ENCODE measurements at places on chromosomes 6 and 20.

- peak; percentile 45 for DNase-seq
Measured at GRCh38 chr6:52020945-52021570, 66.4 kb downstream of the PKHD1 start.

DNA sequence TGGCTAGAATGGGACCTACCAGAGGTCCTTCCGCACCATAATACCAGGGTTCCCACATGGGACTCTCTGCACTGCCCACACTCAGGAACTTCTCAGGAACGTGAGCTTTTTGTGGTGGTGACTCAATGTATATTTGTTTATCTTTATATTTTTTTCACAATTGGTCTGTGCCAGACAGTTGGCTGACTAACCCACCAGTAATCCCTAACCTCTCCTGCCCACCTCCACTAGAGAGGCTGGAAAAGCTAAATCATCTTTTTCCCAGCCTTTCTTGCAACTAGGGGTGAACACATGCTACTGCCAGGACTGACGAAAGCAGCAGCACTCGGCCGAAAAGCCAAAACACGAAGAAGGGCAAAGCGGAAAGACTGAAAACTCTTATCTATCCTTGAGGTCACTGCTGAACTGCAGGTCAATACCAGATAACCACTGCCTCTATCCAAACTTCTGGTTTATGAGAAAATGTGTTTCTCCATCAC is 112.9 kb downstream of the TRERF1 start:
- DNase-seq: no peak

- peak; percentile 8 for DNase-seq
Measured at GRCh38 chr20:2130683-2131082, 29.1 kb downstream of the STK35 start.

GRCh38 chr6:154613137-154613676 is 102.7 kb upstream of the CNKSR3 start:
- DNase-seq: no peak

DNA sequence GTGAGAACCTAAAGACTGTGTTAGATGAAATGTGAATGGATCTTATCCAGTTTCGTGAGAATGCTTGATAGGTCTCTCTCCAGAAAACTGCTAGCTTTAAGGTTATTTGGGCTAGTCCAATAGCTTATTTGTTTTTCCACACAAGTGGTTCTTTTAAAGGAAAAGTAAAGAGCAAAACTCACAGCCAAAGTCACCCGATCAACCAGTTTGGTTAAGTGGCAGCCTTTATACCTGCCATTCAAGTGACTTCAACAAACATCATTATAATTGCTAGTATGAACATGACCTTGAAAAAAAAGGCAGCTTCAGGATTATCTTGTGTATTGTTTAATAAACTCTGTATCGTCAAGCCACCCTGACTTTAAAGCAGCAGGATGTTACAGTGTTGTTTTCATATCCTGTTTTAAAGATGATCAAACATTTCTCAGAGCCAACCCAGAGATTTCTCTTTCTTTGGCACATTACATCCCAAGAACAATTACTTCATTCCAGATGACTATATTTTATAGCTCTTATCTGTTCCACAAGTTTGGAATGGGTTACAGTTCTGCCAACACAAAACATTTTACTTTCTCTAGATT is 253.4 kb downstream of the EPHA7 start:
- DNase-seq: no peak

DNA sequence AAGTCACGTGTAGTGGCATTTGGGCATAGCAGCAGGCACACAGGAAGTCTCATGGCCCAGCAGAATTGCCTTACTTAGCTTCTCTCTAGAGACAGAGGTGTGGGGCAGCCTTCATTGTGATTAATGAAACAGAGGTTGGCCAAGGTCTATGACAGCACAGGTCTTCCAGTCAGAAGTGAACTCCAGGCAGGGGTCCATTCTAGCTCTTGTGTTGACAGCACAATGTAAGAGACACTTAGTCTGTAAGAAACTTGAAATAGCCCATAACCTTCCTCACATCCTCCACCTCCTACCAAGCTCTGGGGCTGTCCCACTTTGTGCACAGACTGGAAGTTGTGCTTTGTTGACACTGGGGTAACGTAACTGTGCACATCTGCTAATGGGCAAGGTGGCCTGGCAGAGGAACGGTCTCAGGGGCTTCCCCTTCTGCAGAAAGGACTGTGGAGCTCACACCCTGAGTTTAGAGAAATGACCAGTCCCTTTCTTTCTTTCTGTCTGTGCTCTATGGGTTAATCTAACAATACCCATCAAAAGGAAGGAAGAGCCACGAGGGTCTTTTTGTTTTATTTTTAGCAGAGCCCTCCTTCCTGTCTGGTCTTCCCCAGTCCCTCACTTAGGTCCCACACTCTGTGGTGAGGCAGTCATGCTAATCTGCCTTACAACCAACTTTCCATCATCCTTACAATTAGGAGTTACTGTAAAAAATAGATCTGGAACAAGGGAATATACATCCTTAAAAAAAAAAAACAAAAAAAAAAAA is 35.6 kb upstream of the TAGAP start:
- DNase-seq: no peak

DNA sequence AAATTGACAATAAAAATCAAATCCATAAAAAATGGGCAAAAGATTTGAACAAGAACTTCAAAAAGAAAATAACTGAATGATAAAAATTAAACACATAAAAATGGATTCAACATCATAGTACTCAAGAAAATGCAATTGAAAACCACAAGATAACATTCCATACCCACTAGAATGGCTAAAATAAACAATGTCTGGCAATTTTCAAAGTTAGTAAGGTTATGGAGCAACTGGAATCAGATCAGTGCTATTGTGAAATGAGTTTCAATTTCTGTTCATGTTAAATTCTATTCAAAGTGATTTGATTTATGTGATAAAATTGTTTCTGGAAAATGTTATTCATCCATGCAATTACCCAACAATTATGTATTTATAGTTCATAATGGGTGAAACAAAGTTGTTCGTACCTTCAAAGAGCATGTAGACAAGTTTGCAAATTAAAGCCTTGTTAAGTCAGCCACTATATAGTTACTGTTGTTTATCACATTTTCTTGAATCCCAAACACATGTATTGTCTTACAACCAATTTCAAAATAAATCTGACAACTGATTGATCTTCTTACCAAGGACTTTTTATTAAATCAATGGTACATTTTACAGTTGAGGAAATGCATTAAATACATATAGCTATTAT is 151.5 kb upstream of the CENPW start:
- DNase-seq: no peak

DNA sequence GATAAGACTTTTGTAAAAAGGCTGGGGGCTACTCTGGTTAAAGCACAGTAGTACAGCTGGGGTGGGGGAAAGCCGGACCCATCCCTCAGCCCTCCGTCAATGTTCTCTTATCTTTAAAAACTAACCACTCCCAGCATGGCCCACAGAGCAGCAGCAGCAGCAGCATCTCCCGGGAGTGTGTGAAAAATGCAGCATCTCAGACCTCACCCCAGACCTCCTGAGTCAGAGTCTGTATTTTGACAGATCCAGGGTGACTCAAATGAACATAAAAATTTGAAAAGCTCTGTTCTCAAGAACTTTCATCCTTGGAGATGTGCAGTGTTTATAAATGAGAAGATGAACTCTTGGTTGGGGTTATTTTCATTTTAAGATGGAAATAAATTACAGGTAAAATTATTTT is 277.7 kb upstream of the ECI2 start:
- no peak for DNase-seq

- no peak for DNase-seq
Measured at GRCh38 chr6:81613606-81614005, 138.9 kb downstream of the TENT5A start.

GRCh38 chr6:131950767-131951575 is at the start of gene CCN2:
TSS of gene CCN2 (minus strand) at chr6:131951372. CDS start at chr6:131951172, 200 bp downstream.
- DNase-seq: peak; percentile 39

GRCh38 chr6:139473231-139473701 is 98.8 kb upstream of the CITED2 start:
- DNase-seq: no peak

GRCh38 chr6:170212051-170212756 is 78.7 kb downstream of the DLL1 start:
- no peak for DNase-seq

GRCh38 chr6:82872185-82872584 is 193.5 kb downstream of the UBE3D start:
- no peak for DNase-seq

DNA sequence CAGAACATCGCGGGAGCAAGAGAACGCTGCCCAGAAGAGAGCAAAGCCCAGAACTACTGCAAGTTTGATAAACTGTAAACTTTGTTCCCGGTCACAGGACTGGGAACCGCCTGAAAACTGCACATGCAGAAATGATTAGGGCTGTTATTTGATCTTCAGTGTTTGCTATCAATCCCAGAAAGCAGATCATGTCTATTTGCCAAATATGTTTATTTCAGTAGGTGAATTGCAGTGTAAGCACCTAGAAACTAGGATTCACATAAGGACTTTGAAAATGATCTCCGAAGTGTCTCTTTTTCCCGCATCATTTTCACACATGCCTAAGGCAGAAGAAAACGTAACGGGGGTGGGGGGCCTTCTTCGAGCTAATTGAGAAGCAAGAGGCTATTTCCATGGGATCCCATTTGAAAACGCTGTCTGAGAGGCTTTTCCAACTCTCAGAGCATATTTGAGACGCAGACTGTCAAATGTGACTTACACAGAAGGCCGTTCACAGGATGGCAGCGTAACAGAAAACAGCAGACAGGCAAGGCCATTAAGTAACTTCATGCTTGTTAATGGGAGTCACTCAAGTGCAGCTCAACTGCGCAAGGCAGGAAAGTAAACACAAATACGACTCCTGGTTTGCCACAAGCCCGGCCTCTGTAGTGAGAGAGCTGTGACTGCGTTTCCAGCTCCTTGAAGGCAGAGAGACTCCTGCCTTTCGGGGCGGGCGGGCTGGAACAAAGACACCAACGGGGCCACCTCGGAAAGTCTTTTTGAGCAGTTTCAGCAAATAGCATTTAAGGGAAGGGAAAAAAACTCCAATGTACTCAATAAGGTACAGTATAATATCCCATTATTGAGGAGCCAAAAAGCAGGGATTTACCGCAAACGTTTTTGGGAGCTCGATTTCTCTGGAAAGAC is 144.7 kb upstream of the ZNF217 start:
- DNase-seq: peak; percentile 93

- DNase-seq: no peak
Measured at GRCh38 chr20:44956410-44956809, 3.8 kb downstream of the TOMM34 start.

GRCh38 chr6:163417595-163417994 is 3.1 kb downstream of the QKI start:
- DNase-seq: no peak
